ENCODE measurements at places on chromosomes 3 and 15. TPM values are rescaled to one million over a fixed set of nuclear protein-coding genes. Genes with fewer than 3 reads are reported as not detected.

- DNase-seq: no peak
These were observed 177.6 kb downstream of the KCNAB1 start for GRCh38 chr3:156298014-156298413.

DNA sequence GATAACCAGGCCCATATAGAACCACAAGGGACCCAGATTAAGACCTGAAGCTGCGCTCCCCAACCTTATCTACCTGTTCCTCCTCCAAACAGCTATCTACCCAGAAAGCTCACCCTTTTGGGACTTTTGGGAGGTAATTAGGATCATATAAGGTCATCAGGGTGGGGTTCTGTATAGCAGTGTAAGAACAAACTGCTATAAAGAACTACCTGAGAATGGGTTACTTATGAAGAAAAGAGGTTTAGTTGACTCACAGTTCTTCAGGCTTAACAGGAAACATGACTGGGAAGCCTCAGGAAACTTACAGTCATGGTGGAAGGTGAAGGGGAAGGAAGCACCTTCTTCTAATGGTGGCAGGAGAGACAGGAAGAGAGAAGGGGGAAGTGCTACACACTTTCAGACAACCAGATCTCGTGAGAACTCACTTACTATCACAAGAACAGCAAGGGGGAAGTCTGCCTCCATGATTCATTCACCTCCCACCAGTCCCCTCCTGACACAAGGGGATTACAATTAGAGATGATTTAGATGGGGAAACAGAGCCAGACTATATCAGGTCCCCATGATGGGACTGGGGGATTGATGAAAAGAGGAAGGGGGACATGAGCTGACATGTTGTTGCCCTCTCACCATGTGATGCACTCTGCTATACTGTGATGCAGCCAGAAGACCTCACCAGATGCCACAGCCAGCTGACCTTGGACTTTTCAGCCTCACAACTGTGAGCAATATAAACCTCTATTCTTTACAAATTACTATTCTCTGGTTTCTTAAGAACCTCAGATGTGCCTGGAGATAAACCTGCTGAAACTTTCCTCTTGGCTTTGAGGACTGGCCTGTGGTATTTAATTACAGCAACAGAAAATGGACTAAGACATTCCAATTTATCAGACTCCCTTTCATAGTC is 15.3 kb upstream of the FMN1 start:
- no peak for DNase-seq

DNA sequence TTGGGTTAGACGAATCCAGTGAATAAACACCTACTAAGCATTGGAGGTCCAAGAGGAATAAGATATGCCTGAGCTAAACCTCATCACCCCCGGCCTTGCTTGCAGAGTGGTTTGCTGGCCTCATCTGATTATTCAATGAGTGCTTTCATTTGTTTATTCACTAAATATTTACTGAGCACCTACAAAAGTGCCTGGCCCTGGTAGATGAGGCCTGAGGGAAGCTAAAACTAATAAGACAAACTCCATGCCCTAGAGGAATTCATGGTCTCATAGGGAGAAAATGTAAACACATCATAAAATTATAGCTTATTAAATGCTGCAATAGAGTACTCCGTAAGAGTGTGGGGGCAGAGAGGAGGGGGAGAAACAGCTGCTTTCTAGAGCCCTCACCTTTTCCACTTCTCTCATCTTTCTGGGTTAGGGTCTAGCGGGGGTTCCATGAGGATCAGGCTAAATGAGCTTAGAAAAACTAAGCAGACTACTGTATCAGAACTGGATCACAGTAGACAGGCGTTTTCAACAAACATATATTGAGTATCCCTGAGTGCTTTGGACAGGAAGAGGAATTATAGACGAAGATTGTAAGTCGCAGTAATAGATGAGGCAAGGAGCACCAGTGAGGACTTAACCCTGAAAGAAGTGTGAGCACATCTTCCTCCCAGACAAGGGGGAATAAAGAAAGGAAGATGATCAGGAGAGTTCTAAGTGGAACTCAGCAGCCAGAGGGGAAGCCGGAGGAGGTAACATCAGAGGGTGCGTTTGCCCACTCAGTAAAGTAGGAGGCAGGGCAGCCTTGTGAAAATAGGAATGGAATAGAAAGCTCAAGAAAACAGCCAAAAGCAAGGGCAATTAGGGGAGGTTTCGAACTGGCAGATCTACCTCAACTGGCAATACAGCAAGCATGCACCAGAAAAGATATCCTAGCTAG is 31.5 kb upstream of the LAMP3 start:
- no peak for DNase-seq

SLC9C1 gene
- total RNA-seq: 3.2 TPM

KNL1 gene
- total RNA-seq: 13.0 TPM
